ENCODE measurements at places on chromosomes 7 and 10.
A peak's percentile ranks its signal among the peaks of the same experiment; 100 is the strongest.

- DNase-seq: no peak
These were observed 2.9 kb downstream of the FOXI2 start for GRCh38 chr10:127739908-127740307.

- DNase-seq: no peak
These were observed 104.6 kb downstream of the CALN1 start for GRCh38 chr7:72307566-72307965.

DNA sequence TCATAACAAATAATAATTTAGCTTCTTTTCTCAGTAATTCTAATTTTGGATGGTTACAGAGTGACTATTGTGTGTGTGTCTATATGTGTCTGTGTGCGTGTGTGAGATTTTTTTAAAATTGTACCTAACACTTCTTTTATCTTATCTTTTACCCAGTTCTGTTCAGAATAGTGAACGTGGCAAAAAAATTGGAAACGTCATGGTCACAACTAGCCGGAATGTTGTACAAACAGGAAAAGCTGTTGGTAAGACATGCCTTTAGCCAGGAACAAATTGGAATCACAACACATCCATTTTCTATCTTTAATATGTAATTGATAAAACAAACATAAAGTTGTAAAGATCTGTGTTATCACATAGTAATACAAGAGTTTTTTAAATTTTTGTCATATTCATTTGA, 85.4 kb downstream of the AVL9 start:
- no peak for DNase-seq

GRCh38 chr7:127287133-127287532, 34.4 kb upstream of the GRM8 start:
- no peak for DNase-seq

- no peak for DNase-seq
These were observed 225.1 kb downstream of the TRIL start for GRCh38 chr7:28733035-28733434.

GRCh38 chr10:113753020-113753692, 1.7 kb downstream of the PLEKHS1 start:
- no peak for DNase-seq

DNA sequence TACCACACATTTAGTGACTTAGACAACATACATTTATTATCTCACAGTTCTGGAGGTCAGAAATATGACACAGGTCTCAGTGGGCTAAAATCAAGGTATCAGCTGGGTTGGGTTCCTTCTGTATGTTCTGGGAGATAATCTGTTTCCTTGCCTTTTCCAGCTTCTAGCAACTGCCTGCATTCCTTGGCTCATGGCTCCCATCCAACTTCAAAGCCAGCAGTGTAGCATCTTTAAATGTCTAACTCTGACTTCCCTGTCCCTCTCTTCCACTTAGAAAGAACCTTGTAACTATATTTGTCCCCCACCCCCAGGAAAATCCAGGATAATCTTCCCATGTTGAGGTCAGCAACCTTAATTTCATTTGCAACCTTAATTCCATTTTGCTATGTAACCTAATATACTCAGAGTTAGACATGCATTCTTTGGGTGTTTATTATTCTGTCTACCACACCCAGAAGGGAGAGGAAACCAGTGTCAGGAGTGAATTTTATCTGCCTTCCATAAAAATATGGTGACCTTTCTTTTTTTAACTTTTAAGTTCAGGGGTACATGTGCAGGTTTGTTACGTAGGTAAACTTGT, 57.3 kb upstream of the SMIM30 start:
- no peak for DNase-seq

DNA sequence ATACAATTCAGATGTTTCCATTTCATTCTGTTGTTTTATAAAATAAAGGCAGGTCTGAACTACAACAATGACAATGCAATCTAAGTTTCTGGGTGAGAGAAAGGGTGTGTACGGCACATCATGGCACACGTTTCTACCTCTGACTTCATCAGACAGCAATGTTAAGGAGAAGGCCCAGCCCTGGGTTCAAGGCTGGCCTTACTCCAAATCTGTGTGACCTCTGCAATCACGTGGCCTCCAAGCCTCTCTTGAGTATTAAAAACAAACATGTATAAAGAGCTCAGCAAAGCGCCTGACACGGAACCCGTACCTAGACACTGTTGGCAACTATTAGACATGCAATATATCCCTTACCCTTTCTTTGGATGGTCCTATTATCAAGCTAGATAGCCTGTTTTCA, 114.1 kb downstream of the LARP4B start:
- DNase-seq: no peak

DNA sequence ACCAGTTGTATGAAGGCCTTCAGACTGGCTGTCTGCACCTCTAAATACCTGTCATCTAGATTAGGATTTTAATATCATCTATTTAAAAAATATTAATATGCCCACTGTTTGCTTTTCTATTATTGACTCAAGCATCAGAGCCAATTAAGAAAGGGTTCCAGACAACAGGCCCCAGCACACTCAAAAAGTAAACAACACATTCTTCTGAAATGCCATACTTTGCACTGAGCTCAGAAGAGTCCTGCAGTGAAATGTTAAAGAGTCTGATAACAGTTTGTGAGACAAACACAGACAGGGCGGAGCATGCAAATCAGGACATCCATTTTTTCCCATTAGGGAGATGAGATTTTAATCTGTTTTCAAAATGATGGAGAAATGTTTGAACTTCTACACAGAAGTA, 45.9 kb upstream of the KLF6 start:
- no peak for DNase-seq

- DNase-seq: no peak
These were observed 23.3 kb downstream of the PRTFDC1 start for GRCh38 chr10:24929056-24929544.

GRCh38 chr7:108045154-108045553, 42.2 kb upstream of the LAMB1 start:
- no peak for DNase-seq

DNA sequence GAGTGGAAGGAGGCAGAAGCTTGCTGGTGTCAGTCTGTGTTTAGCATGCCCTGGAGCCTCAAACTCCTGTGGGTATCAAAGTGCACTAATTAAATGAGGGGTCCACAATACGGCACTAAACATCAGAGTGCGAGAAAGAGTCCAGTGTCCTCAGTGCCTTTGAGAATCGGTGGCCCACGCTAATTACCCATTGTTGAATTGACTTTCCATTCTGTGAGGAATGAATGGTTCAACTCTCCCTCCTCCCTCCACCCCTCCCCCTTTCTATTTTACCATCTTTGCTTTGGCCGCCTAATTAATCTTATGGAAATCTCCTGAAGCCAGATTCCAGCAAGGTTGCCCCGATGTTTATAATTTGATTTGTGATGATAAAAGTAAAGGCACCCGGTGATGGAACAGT, 217.8 kb downstream of the TFEC start:
- no peak for DNase-seq

- DNase-seq: no peak
These were observed 50.9 kb downstream of the SND1 start for GRCh38 chr7:127702938-127703337.

GRCh38 chr10:104580774-104581675, 60.1 kb upstream of the SORCS3 start:
- DNase-seq: peak; percentile 53

GRCh38 chr7:106818736-106819135, 46.3 kb upstream of the PIK3CG start:
- DNase-seq: no peak

DNA sequence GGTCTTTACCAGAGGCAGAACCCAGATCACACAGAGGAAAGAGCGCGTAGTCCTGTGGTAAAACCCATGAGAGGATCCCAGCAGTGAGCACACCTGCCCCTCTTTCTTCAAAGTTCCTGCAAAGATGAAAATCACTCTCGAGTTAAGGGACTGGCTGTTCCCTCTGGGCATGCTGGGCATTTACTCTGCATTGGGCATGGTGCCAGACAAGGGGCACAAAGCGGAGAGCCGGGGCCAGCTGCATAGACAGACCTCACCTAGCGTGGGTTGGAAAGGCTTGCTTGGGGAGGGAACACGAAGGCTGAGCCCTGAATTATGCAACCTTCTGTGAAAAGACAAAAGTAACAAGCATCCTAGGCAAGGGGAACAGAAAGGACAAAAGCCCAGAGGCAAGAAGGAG, 120.0 kb upstream of the TCERG1L start:
- no peak for DNase-seq

GRCh38 chr7:17830206-17830605, 110.1 kb downstream of the SNX13 start:
- DNase-seq: no peak

GRCh38 chr7:7354674-7355073, 172.3 kb downstream of the C1GALT1 start:
- DNase-seq: no peak

- no peak for DNase-seq
These were observed 8.0 kb downstream of the VSIR start for GRCh38 chr10:71765176-71765904.

- DNase-seq: no peak
These were observed 40.5 kb downstream of the DNAJB12 start for GRCh38 chr10:72314263-72314662.

GRCh38 chr10:118596426-118597124, 1.1 kb upstream of the PRLHR start:
- no peak for DNase-seq

DNA sequence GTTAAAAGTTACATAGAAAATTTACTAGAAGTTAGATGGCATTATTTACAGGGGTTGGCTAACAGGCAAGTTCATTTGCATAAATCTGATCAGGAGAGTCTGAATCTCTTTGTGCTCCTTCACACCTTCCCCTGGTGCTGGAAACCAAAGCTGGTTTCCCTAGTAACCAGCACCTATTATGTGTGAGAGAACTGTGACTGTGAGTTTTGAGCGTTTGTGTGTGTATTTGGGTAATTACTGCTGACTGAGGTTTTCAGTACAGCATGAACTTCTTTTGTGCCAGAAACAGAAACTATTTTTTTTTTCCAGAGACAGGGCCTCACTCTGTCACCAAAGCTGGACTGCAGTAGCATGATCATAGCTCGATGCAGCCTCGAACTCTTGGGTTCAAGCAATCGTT, 10.3 kb upstream of the IFIT1B start:
- DNase-seq: no peak

DNA sequence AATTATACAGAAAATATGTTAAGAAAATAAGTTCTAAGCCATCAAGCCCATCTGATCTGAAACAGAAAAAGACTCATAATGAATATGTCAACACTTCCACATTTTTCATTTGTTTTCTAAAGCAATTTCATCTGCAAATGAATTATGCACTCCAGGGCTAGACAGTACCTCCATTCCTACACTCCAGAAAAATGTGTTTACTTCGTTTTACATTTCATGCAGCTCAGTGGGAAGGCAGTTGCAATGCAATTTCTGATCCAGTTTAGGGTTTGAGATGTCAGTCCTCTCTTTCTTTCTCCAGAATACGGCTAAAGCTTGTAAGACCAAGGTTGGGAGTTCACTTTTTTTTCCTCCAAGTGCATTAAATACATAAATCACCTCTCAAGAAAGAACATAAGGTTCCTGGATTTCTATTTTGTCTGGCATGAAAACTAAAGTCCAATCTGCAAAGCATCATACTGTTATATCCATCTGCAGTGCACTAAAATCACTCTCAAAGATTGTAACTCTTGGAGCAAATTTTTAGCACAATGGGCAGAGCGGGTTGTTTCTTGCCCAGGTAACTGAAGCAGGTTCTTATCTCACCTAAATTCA, 348.8 kb upstream of the C7orf33 start:
- no peak for DNase-seq

DNA sequence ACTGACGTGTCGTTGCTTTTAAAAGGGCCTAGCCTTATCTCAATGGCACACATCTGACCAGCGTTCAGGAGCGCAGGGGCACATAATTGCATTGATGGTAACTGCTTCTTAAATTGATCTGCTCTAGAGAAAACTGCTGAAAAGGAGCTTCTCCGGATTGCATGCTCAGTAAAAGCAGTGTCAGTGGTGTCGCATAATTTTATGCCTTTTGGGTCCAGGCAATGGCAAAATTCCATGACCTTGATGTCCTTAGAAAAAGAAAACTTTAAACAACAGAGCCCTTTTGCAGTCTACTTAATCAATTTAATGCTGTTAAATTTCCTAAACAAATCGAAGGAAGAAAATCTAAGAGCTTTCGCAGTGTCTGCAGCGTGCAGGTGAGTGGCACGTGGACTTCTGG, 75.7 kb downstream of the PTPRE start:
- no peak for DNase-seq

DNA sequence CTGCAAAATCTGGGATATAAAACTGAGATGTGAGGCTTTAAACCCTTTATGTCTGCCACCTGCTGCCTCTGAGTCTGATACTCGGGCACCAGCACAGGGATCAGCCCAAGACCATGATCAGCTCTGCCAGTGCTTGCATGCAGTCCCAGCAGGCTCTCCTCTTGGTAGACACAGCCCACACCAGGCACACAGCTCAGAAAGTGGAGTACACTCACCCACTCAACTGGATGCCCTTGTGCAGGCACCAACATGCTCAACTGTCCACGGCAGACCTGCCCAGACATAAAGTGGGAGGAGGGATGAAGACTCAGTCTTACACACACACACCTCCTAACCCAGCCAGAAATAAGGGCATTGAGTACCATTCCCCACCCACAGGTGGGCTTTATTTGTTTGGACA, 18.2 kb upstream of the MYH16 start:
- DNase-seq: no peak

DNA sequence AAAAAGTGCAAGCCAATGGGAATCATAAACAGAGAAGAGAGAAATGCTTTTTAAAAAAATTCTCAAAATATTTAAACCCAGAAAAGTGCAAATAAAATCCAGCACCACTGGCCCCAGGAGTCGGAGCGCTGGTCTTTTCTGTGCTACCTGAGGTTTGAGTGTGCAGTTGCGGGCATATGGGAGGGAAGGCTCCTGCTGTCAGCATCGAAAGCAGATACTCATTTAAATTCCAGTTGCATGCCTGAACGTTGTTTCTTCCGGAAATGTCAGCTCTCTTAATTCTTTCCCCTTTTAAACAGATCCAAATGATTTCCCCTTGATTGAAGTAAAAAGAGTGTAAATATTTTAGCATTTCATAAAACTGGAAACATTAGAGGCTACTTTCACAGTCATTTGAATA, 240.5 kb upstream of the GPR26 start:
- no peak for DNase-seq

GRCh38 chr10:60295028-60295937, 94.4 kb downstream of the ANK3 start:
- no peak for DNase-seq

GRCh38 chr7:116549370-116549769, 24.5 kb downstream of the CAV1 start:
- DNase-seq: no peak

Measured in activated CD4-positive, alpha-beta T cell treated with anti-CD3 and anti-CD28 coated beads, Interleukin-2, amount 50 U/mL, for 24 hours (primary cell).